CD4-positive, alpha-beta T cell treated with Interleukin-4 for 4 hours (primary cell): ENCODE measurements at places on chromosomes 1 and 21.

- no peak for DNase-seq
Observed at GRCh38 chr1:59075021-59075420, 221.9 kb upstream of the FGGY start.

DNA sequence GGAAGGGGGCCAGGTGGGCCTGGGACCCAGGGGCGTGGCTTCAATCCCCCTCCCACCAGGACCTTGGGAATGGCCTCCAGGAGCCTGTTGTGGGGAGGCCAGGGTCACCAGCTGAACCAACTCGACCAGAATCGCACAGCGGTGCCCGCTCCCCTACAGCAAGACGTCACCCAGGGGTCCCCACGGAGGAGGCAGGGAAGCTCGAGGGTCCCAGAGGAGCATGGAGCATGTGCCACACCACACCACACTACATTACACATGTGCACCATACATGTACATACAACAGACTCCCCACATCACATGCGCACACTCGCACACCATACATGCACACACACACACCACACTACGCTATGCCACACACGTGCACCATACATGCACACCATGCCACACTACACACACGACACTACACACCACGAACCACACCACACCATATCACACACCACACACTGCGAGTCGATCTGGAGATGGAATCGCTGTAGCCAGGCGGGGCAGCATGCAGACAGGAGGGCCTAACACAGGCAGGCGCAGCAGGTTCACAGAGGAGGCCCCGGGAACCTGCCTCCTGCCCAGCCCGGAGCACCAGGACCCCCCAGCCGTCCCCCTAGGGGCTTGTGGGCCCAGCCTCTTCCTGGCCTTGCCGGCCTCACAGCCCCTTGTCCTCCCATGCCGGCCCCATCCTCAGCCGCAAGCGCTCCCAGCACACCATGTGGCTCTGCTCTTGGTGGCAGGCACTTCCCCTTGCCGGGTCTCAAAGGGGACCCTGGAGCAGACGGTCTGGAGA lies 596 bp downstream of the ITGB2 start:
- no peak for DNase-seq

DNA sequence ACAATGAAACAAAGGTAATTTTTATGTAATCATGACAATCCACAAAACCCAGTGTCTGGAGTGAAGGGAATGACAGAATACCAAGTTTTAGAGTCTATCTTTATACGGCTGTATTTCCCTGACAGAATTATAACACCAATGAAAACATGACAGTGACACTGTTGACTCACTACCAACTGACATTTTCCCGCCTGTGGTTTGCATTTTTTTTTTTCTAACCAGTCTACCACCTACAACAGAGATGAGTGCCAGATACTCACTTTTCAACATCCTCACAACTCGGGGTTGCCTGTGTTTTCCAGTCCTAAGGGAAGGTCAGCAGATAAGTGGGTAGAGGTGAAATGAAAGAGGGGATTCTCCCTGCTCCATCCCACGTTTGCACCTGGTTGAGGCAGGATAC lies 118.9 kb downstream of the KCNJ6 start:
- DNase-seq: no peak

GRCh38 chr1:109785446-109786111 lies 21.9 kb upstream of the EPS8L3 start:
- no peak for DNase-seq

DNA sequence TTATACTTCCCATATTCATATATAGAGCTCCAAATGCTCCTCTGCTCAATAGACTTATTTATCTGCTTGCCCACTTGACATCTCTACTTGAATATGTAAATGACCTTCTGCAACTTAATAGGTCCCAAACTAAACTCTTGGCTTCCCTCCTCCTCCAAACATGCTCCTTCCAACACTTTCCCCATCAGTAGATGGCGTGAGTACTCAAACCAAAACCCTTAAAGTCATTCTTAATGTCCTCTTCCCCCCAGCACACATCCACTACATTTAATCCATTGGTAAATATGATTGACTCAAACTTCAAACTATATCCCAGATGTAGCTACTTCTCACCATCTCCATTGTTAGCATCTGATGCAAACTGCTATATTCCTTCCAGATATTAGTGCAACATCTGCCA lies 48.5 kb upstream of the PBX1 start:
- DNase-seq: no peak

DNA sequence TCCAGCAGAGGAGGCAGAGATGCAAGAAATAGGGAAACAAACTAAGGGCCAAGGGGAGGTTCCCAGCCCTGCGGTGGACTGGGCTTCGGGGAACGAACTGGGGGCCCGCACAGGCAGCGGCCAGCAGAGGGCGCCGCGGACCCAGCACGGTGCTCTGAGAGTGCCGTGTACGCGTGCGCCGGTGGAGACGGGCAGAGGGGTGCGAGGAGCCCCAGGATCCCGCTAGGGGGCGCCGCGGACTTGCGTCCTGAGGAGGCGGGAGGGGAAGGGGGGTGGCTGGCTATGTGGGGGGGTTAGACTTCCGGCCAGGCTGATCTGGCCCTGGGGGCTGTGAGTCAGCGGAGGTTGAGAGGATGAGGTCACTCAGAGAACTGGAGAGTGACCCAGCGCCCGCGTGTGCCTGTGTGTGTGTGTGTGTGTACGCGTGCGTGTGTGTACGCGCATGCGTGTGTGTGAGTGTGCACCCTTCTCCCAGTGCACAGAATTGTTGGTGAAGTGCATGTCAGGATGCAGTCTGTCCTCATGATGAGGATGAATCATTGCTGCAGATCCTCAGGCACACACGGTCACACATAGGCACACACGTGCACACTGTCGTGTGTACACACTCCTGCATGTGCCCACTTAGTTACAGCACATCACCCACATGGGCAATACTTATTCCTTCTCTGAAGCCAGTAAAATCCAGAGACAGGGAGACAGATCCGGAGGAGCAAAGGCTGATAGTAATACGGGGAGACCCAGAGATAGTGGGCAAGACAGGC lies 17.0 kb downstream of the NES start:
- peak; percentile 87 for DNase-seq

DNA sequence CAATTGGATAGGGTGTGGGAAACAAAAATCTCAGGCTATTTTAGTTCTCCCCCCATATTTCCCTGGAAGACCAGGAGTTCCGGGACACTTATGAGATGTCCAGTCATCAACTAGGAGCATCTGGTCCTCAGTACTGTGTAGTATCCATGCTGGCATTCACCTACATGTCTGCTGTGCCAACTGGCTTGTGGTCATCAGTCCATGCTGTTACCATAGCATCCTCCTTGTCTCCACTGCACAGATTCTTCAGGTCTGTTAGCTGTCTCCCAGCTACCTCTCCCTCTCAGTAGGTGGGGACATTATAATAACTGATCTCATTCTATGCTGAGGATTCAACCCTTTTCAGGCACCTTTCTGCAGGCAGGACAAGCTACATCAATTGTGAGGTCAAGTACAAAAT lies 302.9 kb downstream of the BARHL2 start:
- DNase-seq: no peak
